ELR (cell line): ENCODE measurements at places on chromosomes 1 and 21.

DNA sequence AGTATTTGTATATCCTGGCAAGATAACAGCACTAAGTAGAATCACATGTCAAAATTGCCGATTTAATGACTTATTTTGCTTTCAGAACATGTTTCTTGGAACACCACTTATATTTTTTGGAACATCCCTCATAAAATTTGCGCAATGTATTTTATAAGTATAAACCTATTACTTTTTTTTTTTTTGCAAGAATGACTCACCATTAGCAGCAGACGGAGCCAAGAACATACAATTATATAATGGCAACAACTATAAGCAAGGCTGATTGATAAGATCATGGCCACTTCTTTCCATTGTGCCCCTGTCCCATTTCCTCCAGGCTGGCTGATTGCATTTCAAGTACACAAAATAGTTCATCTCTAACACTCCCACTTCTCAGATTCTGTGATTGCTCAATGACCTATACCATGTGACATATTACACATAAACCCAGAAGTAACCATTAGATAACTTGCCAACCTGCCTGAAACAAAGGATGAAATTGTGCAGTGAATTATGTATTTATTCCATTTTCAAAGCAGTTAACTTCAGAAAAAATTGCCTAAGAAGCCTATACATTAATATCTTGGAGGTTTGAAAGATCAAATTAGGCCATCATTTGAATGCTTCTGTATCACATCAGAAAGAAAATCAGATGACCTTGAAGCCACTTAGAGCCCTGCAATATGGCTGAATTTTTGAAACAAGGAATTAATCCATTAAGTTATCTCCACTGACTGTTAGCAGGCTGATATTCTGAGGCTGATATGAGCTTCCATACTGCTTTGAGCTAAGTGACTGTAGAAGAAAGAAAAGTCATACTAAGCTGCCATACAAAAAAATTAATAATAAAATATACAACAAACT is 77.8 kb upstream of the PRMT6 start:
- peak; percentile 26 for DNase-seq

- peak; percentile 22 for DNase-seq
Observed at GRCh38 chr1:160844447-160845232, 18.0 kb downstream of the CD244 start.

DNA sequence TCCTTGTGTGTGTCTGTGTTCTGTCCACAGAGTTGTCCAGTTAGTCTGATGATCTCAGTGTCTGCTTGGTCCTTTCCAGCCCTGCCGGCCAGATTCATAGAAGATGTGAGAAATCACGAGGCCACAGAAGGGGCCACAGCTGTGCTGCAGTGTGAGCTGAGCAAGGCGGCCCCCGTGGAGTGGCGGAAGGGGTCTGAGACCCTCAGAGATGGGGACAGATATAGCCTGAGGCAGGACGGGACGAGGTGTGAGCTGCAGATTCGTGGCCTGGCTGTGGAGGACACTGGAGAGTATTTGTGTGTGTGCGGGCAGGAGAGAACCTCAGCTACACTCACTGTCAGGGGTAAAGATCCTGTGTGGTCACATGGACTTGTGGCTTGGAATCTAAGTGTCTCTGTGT is 95.8 kb downstream of the OBSCN start:
- DNase-seq, result no peak

DNA sequence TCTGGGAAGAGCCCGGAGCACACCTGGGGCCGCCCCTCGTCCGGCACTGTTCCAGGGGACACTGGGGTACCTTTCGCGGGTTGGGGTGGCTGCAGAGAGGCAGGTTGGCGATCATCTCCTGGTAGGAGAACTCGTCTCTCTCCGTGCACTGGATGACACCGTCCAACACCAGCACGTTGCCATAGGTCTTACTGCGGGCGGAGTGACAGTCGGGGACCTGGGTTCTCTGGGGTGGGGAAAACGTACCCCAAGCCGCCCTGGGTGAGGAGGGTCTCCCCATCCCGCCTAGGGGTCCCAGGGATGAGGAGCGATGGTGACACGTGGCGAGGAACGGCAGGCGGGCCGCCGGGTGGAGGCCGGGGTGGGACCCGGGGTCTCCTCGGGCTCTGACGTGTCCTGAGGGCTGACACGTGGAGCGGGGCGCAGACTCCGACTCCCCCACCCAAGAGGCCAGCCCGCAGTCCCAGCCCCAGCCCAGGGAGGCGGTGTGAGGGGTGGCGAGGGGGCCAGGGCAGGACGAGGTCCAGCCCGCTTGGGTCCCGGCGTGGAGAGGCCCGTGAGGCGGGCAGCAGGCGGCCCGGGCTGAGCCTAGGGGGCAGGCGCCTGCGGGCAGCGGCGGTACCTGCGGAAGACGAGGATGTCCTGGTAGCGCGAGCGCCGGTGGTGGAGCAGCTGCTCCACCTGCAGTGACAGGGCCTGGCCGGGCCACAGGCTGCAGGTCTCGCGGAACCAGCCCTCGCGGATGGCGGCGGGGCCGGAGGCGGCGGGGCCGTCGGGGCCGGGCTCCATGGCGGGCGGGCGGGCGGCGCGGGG is 457 bp downstream of the SRM start:
- peak; percentile 42 for DNase-seq

DNA sequence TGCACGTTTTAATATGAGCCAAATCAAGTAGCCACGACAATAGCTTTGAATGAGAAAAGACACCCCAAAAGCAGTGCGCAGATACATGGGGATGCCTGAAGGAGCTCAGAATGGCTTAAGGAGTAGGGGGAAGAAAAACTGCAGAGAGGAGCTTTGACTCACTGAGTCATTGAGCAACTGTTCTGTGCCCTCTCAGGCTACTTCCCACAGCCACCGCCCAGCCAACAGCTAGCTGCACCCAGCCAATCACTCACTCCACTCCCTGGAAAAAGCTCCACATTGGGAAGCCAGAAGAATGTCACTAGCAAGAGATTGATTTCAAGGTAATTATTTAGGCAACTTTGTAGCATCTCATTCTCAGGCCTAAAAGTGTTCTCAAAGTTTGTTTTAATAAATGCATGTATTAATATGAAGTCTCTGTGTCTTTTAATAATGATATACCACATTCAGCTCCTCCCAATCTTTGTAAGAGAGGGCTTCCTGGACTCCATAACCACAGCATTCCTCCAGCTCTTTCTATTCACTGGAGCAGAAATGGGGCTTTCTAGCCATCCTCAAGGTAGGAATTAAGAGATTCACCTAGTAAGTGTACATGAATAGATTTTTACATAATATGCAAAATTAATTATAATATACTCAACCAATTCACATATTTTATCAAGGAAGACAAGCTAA is 16.8 kb downstream of the DUSP10 start:
- peak; percentile 62 for DNase-seq

- no peak for DNase-seq
Observed at GRCh38 chr21:43305336-43305665, 121.6 kb downstream of the SIK1 start.

DNA sequence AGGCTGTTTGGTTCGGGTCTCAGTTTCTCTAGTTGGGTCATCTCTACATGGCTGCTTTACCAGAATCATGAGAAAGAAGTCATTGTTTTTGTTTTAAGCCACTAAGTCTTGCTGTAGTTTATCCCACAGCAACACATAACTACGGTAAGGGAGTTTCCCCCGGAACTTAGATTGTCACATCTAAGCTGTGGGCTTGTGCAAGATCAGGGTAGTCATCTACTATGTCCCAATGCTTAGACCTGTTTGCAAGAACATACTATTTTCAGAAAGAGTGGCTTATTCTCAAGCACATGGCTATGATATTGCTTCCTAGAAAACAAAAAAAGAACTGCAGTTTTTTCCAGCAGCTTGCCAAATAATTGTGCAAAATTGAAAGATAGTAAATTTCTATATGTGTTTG is 18.0 kb upstream of the OLIG2 start:
- DNase-seq, result no peak

DNA sequence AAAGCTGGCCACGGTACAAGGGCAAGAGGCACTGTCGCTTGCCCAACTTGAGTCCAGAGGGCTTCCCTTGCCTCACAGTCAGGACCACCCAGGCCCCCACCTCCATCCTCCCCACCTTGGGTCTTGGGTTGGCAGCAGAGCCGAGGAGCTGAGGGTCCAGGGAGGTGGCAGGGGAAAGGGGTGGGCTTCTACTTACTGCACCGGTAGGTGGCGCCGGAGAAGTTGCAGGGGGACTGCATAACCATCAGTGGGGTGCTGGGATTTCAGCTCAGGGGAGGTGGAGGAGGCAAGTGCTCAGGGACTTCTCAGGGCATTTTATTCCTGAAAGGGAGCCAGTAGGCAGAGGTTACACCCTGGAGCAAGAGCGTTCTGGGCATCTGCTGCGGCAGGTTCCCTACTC is 44.0 kb downstream of the TRIM62 start:
- DNase-seq, result peak; percentile 54

DNA sequence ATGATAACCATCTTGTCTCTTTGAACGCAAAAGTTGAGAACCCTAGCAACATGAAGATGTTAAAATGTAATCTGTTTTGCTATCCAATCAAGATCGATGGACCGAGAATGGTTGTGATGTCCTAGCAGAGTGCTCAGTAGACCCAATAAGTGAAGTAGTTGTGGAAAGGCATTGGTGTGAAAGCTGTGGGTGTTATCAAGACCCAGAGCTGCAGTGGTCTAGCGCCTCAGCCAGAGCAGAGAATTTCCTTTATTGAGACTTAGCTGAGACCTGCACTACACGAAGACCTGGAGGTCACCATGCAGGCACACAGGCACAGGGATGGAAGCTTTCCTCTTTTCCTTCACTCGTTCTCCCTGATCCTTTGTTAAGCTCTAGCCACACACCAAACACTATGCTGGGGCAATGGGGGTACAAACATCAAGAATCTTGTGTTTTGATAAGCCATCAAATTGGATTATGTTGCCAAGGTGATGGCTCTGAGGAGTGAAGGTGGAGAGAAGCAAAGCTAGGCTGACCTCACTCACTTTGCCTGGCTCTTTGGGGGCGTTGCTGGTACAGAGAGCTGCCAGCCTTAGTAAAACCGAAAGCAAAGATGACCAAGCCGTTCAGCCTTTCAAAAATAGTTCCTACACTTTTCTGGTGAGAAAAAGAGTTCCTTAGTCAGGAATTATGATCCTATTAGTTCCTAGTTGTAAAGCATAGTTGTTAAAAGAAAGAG is 24.1 kb downstream of the METTL13 start:
- no peak for DNase-seq

- no peak for DNase-seq
Observed at GRCh38 chr1:204831186-204831585, 39.5 kb upstream of the NFASC start.

- DNase-seq, result no peak
Observed at GRCh38 chr21:46552274-46552673, 52.6 kb downstream of the S100B start.

DNA sequence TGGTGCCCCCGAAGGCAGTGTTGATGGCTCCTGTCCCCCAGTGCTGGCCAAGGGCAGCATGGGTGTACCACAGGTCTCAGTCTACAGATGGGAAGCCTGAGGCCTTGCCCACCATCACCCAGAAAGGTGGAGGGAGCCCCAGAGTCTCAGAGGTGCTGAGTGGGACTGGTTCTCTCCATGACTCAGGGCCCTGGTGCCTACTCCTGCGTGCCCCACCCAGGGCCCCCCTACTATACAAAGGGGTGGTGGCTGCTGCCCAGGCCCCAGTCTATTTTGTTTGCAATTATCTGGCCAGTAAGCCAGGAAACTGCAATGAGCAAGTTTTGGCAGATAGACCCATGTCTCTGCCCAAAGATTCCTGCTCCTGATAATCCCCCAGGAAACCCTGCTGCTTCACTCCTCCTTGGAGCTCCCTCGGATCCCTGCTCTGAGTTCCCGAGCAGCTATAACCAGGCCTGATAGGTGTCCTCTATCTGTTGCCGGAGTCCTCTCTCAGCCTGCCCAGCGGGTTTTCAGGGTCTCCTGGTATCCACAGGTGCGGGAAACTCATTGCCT is 41.7 kb downstream of the EDN2 start:
- no peak for DNase-seq

- DNase-seq, result peak; percentile 18
Observed at GRCh38 chr1:113783254-113784103, 24.2 kb upstream of the PHTF1 start.

- DNase-seq, result peak; percentile 33
Observed at GRCh38 chr1:32741413-32742198, 39.0 kb upstream of the SYNC start.

- DNase-seq, result peak; percentile 28
Observed at GRCh38 chr21:17513214-17514123, 626 bp downstream of the CXADR start.

GRCh38 chr1:165116732-165117131 is 239.8 kb downstream of the LMX1A start:
- DNase-seq, result peak; percentile 84

GRCh38 chr1:174689524-174689923 is 241.8 kb downstream of the GPR52 start:
- DNase-seq, result no peak

GRCh38 chr1:198491596-198491995 is 48.9 kb downstream of the ATP6V1G3 start:
- no peak for DNase-seq

DNA sequence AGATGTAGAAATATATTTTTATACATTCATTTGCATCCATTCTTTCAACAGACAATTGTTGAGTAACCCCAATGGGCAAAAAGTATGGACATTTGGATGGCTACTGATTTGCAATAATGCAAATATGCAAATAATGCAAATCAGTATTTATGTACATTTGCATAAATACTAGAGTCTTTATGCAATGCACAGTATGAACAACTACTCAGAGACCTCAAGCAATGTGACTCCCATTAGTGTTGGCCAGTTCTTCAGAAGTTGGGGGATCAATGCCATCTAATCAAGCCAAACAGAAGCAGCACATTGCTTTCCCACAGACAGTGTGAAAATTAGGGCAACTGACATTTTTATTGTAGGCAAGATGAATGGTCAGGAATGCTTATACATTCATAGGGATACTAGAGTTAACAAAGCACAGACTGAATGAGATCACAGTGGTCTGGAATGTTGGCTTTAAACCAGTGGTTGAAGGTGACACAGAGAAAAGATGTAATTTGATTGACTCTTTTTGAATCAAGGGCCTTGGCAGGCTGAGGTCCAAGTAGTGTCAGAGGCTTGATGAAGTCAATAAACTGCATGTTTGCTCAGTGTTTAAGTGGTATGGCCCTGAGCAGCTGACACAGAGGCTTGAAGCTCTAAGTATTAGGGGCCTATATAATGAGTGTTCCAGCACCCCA is 256.6 kb downstream of the CTH start:
- no peak for DNase-seq

DNA sequence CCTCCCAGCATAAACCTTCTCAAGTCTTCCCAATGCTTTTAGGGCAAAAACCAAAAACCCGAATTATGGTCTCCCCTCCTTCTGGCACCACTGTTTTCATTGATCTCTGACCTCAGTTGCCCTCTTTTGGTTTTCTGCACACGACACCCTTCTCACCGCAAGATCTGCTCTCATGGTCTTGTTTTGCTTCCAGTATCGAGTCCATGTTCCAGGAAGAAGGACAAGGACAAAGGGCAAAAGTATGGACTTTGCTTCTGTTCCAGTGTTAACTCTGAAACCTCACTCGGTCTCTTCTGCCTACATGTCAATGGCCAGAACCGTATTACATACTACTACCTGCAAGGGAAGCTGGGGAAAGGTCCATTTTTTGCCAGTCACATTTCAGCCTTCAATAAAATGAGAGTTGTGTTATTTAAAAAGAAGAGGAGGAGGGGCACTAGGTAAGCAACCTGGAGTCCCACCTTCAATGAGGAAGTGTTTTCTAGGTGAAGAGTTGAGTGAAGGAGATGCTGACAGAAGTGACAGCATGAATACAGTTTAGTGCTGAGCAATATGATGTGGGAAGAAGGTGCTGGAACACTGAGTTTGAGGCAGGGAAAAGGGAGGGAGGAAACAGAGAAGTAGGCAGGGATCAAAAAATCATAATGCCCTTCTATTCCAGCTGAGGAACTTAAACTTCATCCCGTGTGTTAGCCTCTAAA is 183.4 kb downstream of the FGGY start:
- DNase-seq, result no peak
